ENCODE measurements at places on chromosomes 5 and 9. TPM values are rescaled to one million over a fixed set of nuclear protein-coding genes. Genes with fewer than 3 reads are reported as not detected.

The TICAM2 gene
- 5.6 TPM for polyA plus RNA-seq

The SPINK5 gene
- 1.4 TPM for polyA plus RNA-seq

The CCDC180 gene
- polyA plus RNA-seq: 20.6 TPM

The FOCAD gene
- 31.8 TPM for polyA plus RNA-seq

The OTULIN gene
- polyA plus RNA-seq: 22.5 TPM

The GOLGA1 gene
- polyA plus RNA-seq: 18.6 TPM

DNA sequence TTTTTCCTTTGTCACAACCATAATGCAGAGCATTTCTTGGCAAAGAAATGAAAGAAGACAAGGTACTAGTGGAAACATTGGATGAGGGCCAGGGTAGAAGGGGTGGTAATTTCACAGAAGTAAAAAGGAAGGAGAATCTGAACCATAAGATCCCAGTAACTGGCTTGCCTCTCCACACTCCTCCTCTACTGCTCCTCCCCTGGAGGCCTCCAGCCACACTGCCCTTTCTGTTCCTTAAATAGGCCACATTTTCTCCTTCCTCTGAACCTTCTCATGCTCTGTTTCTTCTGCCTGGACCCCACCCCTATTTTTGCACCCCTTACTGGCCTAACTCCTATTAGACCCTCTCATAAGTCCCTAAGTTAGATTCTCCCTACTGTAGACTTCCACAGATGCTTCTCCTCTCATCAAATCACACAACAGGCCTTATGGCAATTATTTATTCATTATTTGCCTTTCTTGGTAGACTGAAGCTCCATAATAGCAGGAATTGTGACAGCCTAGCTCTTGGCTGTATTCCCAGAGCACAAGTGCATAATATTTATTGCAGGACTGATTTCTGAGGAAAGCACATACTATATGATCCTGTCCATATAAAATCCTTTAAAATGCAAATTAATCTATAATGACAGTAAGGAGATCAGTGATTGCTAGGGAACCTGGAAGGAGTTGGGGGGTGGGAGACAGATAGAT lies 31.3 kb upstream of the GRIA1 start:
- peak; percentile 24 for DNase-seq

DNA sequence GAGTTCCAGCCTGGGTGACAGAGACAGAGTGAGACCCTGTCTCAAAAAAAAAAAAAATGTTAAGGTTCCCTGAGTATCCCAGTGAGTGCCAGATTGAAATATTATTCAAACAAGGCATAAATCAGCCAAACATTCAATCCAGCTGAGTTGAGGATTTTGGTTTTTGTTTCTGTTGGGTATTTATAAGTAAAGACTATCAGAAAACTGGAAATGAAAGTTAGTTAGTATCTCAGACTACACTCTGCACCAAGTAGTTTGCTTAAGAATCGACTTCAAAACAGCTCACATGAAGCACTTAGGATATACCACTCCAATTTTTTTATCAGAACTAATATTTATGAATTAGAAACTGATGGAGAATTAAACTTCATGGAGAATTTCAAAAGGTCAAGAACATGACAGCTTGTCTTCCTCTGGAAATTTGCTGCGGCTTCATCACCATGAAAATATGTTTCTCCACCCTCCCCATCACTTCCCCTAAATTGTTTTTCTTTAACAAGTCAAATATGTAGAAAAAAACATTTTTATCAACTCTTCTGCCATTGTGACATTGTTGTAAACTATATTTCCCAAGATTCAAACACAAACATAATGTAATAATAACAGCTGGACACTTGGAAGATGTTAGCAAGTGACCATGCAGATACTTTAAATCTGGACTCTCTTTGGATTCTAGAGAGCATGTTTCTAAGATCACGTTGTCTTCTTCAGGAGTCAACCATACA lies 110.0 kb upstream of the PTGER4 start:
- DNase-seq: peak; percentile 29

- no peak for DNase-seq
Observed at GRCh38 chr9:136079916-136080246, 15.2 kb downstream of the NACC2 start.

DNA sequence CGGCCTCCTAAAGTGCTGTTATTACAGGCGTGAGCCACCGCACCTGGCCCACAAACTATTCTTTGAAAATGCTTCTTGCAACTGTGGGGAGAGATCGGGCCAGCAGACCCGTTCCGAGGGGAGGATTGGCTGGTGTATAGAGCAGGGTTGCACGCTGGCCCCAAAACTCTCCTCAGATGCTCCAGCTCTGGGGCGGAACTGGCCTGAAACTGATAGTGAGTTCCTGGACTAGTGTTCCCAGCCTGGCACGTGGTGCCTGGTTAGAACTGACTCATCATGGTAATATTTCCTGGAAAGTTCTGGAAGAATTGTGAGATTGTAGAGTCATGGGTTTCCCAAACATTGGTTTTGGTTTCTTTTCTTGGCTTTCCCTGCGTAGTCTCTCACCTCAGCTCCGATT lies 120.5 kb downstream of the FBXL7 start:
- no peak for DNase-seq

DNA sequence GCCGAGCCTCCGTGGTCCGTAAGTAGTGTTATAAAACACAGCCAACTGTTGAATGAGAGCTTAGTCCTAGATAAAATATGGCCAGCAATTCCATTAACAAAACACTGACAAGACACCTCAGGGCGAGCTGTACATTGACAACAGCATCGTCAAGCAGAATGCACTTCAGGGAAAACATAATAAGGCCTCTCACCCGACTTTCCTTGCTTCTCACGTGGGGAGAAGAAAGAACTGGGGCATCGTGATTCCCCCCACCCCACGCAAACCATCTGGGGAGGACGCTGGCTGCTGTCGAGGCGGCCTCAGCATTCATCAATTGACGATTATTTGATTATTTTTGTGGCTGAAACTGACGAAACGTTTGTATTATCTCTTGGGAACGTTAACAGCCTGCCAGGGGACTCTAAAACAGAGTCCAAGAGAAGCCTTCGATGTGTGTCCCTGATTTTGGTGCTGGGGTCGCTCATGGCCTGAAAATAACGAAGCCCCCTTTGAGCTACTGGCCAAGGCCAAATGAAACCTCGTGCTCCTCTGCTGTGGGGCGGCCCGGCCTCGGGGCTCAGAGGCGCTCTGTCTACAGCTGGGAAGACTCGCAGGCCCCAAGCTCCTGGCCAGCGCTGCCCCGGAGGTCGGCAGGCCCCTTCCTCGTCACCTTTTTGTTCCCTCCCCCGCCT lies 464 bp downstream of the GDF9 start:
- DNase-seq: no peak

GRCh38 chr5:32654427-32654826 lies 56.7 kb upstream of the NPR3 start:
- no peak for DNase-seq

- DNase-seq: no peak
Observed at GRCh38 chr5:139669662-139670368, 21.7 kb downstream of the CXXC5 start.

- DNase-seq: no peak
Observed at GRCh38 chr5:120624021-120624563, 160.0 kb downstream of the PRR16 start.

DNA sequence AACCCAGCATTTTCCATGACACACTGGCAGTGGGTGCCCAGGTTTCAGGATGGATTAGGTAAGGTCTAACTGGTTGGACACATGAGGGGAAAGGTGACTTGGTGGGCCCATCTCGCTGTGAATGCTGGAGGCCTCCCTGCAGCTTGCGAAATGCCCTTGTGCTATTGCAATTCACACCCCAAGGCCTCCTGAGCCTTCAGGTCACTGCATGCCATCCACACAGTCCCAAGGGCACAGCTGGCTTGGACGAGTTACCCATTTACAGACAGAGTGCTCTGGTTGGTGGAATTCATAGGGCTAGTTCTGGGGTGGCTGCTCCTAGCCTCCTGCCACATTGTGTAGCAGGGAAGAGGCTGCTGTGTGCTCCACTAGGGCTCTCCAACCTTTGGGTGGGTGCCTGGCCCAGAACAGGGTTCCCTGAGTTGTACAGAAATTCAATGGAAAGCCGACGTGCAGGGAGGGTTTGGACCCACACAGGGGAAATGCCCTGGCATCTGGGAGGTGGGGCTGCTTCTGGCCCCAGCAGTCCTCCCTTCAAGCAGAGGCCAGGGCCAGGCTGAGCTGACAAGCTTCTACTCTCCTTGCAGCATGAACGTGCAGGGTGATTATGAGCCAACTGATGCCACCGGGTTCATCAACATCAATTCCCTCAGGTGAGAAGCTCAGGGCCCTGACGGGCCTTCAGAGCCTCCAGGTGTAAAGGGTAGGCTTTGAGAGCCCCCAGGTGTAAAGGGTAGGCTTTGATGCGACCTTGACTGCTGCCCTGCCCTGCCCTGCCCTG lies 54.3 kb downstream of the ASS1 start:
- no peak for DNase-seq

DNA sequence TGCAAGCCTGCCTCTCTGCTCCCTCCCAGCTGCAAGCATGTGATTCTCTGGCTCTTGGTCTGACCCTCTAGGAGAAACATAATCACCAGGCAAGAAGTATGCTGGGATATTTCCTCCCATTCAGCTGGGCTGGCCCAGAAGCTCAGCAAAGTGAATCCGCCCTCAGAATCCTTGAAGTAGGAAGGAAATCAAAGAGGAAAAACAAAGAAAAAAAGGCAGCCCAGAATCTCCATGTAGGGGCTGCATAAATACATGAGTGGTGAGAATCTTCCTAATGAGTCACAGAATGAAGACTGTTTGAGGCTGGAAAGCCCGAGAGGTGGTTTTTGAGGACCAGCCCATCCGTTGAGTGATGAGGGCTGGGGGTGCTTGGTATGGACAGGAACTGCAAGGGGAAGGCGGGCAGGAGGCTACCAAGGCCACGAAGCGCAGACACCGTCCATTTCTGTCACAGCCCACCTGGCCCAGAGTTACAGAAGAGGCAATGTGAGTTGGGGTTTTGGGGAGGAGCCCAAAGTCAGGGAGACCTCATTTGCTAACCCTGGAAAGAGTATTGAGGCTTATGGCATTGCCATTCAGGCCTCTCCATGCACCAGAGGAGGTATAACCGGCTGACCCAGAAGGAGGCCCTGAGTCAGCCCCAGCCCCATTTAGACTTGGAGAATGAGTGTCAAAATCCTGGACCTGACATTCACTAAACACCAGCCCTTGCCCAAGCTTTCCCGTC lies 33.4 kb upstream of the TGFBR1 start:
- no peak for DNase-seq

- peak; percentile 82 for DNase-seq
Observed at GRCh38 chr5:157670662-157671591, at the start of gene C5orf52. Gene C5orf52, plus strand, starts transcription at chr5:157671533. Its CDS starts 82 bp downstream, at chr5:157671615.

DNA sequence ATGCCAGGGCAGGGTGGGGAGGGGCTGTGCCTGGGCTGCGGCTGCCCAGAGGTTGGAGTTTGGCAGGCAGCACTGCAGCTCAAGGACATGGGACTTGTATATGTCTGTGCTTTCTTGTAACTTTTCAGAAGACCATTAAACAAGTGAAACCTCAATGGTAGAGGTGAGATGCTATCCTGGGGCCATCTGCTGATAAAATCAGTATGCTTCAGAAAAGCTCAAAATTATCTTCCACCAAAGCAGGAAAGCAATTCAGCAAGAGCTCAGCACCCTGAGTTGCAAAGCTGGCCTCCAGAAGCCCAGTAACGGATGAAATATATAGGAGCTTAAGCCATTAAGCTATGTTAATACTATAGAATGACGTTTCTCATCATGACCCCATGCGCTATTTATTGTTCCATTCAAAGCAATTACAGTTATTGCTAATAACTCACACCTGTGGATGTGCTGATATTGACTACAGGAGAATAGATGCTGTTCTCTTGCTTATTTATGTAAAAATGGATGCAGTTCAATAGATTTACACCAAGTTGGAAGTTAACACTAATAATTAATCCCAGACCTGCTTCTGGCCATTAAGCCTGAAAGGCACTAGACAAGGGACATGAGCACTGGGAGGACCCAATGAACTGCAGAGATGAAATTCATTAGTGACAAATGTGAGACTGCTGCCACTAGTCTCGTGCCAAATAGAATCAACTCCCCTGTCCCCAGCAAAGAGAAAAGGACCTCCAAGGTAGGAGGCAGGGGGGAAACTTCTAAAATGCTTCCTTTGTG lies 316.3 kb upstream of the PANK3 start:
- DNase-seq: no peak

DNA sequence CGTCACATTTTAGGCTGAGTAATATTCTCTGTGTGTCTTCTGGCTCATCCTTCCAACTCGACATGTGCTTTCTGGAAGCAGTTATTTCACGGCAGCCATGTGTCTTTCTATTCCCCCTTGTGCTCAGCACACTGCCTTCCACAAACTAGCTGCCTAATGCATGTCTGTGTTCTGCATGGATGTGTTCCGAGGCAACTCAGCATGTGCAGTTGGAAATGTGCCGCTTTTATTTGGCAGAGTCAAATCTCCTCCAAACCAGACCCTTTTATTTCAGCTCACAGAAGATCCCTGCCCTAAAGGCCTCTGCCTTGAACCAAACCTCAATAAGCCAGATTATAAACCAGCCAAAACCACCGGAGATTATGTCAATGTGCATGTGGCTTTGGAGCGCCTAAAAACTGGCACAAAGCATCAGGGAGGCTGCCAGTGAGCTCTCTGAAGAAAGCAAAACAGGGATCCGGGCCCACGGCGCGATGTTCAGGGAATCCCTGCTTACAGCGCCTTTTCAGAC lies 360.2 kb downstream of the DEPDC1B start:
- DNase-seq: no peak

DNA sequence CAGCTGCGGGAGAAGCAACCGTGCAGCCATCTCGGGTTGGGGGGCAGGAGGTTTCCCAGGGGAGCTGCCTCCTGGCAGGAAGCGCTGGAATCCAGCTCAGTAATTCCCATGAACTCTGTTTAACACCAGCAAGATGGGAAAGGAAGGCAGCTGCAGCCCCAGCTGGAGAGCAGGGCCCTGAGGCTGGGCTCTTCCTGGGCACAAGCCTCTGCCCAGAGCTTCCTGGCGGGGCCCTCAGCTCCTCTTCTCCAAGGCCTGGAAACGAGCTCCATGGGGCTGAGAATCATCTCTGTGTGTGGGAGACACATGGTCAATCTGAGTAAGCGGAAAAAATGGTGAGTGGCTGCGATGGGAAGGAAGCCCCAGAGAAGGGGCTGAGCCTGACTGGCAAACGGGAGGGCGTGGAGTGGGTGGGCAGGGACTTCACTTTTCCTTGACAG lies 6.3 kb downstream of the MRPL36 start:
- no peak for DNase-seq

DNA sequence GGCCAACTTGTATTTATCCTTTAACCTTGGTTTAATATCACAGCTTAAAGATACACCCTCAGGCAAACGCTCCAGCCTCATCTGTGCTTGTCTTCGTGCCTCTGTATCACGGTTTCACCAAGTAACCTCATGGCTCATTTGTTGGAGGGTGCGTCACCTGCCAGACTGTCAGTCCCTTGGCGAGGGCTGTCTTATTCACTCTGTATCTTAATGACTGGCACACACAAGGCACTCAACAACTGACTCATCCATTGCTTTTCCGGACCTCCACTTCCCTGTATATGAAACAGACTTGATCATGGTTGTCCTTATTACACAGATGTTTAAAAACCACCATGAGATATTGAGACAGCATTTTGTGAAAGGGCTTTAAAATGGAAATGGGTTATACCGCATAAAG lies 28.0 kb downstream of the LCP2 start:
- no peak for DNase-seq
